ENCODE measurements at places on chromosomes 3 and 15. TPM values are rescaled to one million over a fixed set of nuclear protein-coding genes. Genes with fewer than 3 reads are reported as not detected.
A peak's percentile ranks its signal among the peaks of the same experiment; 100 is the strongest.

CFAP44 gene
- total RNA-seq, result 3.4 TPM

ZNF660 gene
- total RNA-seq, result 0.18 TPM

SGO1 gene
- total RNA-seq, result 38.5 TPM

OR5H6 gene
- total RNA-seq, result not detected

PPIP5K1 gene
- 34.2 TPM for total RNA-seq

DNA sequence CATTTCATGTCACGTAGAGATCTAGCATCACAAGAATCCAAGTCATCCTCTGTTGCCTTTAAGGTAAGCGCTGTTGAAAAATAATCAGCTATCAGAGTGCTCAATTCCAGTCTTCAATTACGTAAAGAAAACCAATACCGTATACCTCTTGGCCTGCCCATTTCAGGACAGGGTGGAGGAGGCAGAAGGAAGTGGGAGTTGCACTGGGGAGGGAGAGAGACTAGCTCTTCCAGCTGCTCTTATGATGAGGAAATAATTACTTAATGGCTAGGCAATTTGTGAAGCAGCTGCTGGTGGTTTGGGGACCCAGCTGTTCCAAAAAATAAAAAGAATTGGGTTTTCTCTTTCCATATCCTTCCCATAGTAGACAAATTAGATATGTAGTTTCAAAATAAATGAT is 365.8 kb upstream of the MCTP2 start:
- no peak for DNase-seq

GRCh38 chr15:83380682-83381081 is 66.5 kb upstream of the SH3GL3 start:
- peak; percentile 71 for DNase-seq

GRCh38 chr3:175093748-175094147 is 234.6 kb downstream of the NAALADL2 start:
- no peak for DNase-seq

All from activated CD8-positive, alpha-beta memory T cell treated with anti-CD3 and anti-CD28 coated beads, Interleukin-2, amount 10 ng/mL, durations not matched to agents 7 days and 5 days (primary cell).